ENCODE measurements at places on chromosomes 5 and 9.

DNA sequence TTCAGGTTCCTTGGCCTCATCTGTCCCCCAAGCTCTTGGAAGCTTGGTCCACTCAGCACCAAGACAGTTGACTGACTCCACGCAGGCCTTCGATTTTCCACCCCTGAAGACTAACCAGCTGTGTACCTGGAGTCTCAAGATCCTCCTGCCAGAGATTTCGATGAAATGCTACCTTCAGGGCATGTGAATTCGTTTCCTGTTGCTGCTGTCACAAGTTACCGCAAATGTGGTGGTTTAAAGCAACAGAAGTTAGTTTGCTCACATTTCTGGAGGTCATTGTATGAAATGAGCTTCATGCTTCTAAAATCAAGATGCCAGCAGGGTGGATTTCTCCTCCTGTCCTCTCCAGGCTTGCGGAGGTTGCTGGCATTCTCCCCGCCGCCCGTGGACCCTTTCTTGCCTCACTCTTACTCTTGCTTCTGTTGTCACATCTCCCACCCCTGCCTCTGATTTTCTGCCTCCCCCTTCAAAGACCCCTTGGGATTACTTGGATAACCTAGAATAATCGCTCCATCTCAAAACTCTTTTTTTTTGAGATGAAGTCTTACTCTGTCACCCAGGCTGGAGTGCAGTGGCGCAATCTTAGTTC lies 27.6 kb upstream of the RETREG1 start:
- no peak for DNase-seq

- DNase-seq: no peak
Measured at GRCh38 chr5:127070243-127070642, 3.1 kb downstream of the C5orf63 start.

DNA sequence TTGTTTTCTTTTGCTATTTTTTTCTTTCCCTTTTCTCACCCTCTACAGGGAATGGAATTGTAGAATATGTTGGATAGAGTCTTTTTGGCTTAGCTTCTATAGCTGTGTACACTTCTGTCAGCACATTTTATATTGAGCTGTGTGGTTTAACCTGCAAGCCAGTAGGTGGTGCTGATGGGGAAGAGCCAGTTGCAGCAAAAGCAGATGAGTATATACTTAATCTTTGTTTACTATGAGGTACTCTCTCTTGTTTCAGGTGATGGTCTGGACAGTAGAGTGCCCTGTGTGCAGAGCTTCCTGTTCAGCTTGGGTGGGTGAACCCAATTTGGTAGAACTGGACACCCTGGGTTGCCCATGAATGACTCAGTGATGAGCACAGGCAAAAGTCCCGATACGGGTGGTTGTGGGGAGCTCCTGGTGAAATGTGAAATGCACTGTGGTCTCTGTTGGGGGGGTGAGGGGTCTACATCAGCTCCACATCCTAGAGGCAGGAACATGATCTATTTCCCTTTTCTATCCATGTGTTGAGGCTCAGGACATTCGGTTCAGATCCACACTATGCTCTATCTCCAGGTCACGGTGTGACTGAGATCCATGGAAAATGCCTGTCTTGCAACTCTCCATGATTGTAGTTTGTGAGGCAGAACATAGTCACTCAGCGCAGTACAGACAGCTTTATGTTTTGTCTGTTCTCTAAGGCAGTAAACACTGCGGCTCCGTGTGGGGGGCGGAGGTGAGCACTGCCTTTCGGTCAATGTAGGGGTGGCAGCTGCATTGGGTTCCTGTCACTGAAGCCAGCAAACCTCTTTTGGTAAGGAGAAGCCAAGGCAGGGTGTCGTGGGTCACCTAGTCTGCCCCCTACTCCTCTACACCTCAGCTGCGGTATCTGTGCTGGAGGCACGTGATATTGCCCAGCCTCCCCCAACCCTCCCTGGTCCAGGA lies 353.2 kb downstream of the PRR16 start:
- DNase-seq: peak; percentile 27

GRCh38 chr5:103519550-103519949 lies 43.0 kb downstream of the NUDT12 start:
- no peak for DNase-seq

GRCh38 chr5:400282-401145 lies 42.5 kb upstream of the EXOC3 start:
- peak; percentile 97 for DNase-seq

DNA sequence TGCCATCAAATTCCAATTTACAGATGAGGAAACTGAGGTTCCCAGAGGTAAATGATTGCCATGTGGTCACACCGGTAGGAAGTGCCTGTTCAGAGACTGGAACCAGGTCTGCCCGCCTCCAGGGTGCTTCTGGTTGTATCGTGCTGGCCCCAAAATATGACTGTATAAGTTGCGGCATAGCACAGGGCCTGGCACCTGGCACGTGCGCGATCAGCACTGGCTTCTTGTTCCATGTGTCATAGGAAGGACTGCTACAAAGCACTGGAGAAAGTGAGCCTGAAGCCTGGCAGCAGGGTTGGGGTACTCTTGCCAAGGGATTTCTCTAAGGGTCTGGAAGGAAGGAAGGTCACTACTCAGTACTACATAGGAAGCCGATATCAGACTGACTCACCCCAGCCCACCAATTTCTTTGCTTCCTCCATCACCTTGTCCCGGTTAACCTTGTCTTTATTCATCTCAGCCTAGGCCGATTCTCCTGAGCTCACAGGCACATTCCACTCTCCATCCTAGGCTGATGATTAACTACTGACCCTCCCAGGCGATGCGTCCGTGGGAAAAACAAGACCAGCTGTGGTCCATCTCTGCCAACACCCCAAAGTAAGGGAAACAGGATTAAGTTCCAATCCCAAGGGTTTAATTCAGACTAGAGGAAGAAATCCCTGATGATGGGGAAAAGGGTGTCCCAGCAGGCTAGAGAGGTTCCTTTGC lies 1.8 kb downstream of the HRH2 start:
- no peak for DNase-seq

DNA sequence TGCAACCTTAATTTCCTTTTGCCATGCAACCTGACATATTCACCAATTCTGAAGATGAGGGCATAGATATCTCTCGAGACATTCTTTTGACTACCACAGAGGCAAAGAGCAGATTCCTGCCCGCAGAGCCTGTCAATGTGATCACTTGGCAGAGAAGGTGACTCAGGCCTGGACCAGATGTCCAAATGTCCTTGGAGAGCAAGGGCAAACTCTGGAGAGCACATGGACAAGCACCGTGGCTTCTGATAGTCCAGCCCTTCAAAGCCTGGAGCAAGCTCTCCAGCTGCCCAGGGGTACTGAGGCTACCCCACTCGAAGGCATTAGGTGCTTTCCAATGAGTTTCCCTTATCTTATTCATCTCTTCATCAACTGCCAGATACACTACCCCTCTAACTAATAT lies 50.4 kb upstream of the ALDH1B1 start:
- no peak for DNase-seq

DNA sequence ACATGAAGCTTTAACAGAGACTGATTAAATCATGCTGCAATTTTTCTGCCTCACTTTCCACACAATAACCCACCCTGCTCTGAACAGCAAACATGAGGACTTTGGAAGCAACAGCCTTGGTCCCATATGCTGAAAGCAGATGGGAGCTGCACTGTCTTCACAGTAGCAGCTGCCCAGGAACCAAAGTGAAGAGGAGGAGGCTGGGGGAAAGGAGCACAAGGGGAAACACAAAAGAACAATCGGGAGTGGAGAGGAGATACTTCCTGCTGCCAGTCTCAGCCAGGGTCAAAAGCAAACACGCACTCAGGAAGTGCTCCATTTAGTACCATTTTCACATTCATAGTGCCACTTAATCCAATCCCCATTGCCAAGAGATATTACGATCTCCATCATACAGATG lies 183.3 kb upstream of the PUM3 start:
- DNase-seq: no peak

GRCh38 chr5:67857502-67857901 lies 358.1 kb upstream of the PIK3R1 start:
- no peak for DNase-seq

DNA sequence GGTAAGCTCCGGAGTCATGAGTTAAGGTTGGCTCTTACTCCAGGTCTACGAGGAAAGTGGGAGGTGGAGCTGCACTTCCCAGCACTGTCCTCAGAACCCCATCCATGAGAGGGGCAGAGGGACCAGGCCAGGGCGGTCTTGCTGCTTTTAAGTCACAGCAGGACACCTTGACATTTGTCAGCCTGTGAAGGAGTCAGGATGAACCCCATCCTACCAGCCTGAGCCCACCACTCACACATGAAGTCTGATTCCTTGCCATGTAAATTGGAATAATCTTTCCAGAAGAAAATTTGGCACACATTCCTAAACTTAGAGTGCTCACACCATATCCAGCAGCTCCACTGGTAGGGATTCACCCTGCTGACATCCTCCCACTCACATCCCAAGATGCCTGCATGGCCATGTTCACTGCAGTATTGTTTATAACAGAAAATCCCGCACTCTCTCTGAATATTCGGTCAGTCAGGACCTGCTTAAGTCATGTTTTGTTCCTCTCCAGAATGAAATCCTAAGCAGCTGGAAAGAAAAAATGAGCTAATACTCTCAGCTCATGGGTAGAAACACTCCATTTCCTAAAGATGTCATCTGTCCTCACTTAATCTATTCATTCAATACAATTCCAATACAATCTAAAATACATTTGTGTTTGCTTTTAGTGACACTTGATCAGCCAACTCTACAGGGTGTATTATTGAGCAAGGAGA lies 79.3 kb upstream of the COL5A1 start:
- DNase-seq: no peak

GRCh38 chr5:79143684-79144379 lies 32.2 kb downstream of the BHMT start:
- DNase-seq: peak; percentile 47

- no peak for DNase-seq
Measured at GRCh38 chr9:137105814-137106661, 8.5 kb downstream of the DPP7 start.

DNA sequence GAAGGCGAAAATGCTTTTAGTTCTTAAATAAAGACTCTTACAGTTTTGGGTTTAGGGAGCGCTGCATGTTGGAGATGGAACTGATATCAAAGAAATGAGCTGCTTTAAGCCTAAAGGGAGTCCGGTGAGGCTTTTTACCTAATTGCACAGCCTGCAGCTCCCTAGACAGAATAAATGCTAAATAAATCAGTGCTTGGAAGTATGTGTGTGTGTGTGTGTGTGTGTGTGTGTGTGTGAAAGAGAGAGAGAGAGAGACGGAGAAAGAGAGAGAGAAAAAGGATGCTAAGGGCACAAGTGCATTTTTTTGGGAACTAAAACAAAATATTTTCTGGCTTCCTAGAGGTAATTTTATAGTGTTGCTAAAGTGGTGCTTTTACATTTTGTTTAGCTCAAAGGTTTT lies 88.4 kb downstream of the MTRR start:
- DNase-seq: no peak

GRCh38 chr5:137582218-137582617 lies 83.1 kb upstream of the SPOCK1 start:
- no peak for DNase-seq

DNA sequence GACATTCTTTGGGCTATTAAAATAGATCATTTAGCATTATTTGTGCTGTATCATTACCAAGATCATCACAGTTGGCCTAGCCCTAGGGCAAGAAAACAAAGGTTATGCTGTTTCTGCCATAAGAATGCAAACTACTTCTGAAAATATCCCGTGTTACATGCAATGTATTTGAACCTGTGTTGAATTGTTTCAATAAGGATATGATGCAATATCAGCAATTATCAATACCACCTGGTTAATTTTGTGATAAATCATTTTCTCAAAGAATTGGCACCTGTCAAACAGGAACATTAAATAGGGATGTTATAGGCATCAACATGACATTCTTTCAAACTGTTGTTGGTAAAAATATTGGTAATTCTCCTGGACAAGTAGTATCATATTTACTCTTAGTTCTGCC lies 2002.0 kb upstream of the CDH9 start:
- no peak for DNase-seq

GRCh38 chr9:68538200-68538599 lies 2.5 kb downstream of the TMEM252 start:
- no peak for DNase-seq

GRCh38 chr5:122419142-122419894 lies 107.3 kb downstream of the SNCAIP start:
- no peak for DNase-seq

DNA sequence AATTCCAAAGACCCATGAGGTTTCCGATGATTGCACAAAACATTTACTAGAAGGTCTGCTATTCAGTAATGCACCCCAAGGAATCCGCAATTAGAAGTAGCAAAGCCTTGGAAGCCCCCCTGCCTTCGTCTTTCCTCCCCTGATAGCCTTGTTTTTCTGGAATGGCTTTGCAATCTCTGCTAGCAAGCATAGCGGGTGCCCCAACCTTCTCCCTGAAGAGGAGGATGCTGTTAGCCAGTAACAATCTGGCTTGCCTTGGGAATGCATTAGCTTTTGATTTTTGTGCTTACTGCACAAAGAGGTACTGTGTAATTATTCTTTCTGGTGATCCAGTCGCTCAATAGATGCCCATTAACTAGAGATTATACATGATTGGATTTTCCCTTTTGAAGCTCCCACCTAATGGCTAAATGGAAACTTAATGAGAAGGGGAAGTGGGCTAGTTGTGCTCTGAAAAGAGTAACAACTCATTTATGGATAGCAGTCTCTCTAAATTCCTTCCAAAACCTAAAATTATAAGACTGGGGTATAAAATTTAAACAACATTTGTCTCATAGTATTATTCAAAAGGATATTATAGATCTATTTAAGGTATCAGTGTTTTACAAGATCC lies 91.6 kb downstream of the FBXW11 start:
- DNase-seq: no peak

- DNase-seq: peak; percentile 1
Measured at GRCh38 chr5:87705876-87706275, 293.1 kb upstream of the CCNH start.

GRCh38 chr9:124774129-124774978 lies 2.6 kb upstream of the OLFML2A start:
- DNase-seq: peak; percentile 78

Data from fibroblast of skin of scalp (primary cell).